ENCODE measurements at places on chromosomes 3 and 15.

GRCh38 chr3:99999536-99999935 is 114.8 kb downstream of the FILIP1L start:
- DNase-seq, result no peak

DNA sequence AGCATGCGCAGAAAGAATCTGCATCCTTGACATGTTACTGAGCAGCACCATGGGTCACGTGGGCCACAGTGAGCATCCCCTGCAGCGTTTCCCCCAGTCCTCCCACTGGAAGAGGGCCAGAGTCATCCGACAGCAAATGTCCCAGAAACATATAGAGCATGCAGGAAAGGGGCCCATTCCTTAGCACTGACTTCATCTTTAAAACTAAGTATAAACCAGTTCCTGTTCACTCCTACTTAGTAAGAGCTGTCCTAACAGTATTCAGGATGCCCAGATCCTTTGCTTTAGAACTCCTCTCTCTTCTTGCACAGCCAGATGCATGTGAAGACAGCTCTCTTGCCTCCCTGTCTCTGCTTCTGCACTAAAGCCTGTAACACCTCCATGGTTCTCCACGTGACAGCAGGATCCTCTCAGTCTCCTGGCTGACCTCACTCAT is 79.3 kb upstream of the OXTR start:
- no peak for DNase-seq

- DNase-seq, result no peak
Observed at GRCh38 chr3:71462586-71462985, 120.9 kb downstream of the FOXP1 start.

DNA sequence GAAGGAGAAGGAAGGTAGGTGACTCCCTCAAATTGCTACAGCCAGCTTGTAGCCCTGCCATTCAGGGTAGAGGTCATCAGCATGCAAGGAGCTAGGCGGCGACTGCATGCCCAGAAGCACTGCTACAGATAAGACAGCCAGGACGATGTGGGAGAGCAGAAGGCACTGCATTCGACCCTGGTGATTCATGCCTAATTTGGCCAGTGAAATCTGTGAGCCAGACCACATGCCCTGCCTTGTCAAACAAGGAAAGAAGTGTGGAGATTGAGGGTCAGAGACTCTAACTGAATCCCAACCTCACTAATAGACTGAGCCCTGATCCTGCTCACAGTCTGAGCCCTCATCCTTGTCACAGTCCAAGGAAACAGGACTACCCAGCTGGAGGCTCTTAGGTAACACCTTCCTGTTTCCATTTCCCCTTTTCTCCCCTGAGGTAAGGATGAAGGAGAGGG is 86.6 kb downstream of the LINGO1 start:
- peak; percentile 10 for DNase-seq

DNA sequence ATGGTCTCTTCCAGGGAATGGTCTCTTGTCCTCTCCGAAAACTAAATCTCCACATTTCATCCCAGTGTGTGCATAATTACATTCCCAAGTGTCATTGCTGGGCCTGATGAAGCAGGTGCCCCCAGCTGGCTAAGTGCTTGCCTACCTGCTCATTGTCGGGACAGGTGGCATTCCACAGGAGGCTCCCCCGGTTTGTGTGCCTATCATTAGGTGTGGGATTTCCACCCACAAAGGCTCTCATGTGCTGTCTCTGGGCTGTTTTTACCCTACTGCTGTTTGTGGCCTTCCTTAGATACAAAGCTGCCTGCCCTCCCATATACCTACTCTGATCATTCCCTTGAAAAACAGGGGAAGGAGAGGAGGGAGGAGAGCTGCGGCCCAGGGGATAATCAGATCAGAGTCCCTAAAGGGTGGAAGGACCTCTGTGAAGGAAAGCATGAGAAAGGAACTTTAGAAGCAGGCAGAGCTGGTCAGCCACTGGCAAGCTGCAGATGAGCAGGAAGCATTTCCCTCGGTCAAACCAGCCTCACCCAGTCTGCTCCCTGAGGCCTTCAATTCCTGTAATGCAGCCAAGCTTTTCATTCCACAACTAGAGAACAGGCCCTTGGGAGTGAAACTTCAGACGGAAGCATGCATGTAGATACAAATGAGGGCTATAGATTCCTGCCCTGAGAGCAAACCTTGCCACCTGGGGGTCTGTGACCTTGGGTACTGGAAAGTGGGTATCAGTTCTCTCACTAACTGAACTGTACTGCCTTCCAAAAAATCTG is 60.7 kb upstream of the HEG1 start:
- no peak for DNase-seq

GRCh38 chr15:91422797-91423196 is 322.7 kb downstream of the SV2B start:
- DNase-seq, result no peak

DNA sequence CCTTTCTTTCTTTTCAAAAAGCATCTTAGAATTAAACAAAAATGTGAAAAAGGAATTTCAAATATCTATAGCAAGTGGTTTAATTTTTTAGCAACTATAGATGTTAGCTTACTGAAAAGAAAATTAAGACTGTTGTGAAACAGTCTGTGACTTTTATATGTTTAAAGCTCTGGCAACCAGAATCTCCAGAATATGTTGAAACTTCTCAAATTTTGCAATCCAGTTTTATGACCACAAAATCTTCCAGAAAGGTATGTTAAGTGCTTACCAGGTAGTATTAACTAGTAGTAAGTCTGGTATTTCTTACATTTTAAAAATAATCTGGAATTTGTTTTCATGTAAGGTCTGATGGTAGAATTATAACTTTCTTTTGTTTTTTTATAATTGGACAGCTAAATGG is 235.0 kb downstream of the SLC9A9 start:
- DNase-seq, result no peak

DNA sequence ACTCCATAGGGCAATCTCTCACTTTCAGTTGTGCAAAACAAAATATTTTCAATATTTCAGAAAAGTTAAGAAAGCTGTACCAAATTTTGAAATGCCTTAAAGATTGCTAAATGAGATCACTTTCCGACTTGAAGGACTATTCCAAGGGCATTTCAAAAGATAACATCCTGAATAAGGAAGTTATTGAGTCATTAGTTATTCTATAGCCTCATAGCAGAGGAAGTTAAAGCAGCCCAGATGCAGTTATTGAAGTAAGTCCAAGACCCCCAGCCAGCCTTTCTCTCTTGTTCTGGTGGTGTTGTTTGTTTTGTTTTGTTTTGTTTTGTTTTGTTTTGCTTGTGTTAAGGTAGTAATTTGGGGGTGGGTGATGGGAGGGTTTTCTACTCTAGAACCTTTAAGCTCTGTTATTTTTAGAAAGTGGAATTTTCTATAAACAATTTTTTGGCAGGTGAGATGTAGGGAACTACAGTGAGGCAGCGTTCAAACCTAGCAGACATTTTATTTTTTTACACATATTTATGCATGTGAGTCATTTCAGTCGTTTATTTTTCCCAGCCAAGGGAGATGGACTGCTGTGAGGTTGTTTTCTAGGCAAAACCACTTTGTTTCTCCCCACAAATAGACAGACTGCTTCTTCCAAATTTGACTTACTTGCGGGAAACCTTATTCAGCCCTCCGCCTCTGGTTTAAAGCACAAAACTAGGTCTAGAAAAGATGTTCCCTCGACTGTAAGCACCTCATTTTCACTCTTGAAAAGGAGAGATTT is 216.3 kb upstream of the ARPP21 start:
- DNase-seq, result no peak

DNA sequence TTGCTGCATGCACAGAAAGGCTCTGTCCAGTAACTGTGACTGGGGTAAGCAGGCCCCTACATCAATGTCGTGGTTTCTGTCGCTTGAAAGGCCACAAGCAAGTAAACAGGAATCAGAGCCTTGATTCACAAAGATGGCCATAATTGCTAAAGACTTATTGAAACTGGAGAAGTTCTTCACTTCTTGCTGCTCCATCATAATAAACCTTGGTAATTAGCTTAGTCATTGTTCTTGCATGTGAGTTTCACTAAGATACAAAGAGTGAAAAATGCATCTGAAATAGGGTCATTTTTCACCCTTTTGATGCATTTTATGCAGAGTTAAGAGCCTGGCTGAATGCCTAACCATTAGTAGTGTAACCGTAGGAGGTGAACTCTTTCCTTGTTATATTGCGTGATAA is 3.2 kb downstream of the SEMA6D start:
- no peak for DNase-seq

GRCh38 chr3:21466476-21466875 is 284.5 kb downstream of the ZNF385D start:
- no peak for DNase-seq

GRCh38 chr3:115843206-115843605 is 219.9 kb downstream of the GAP43 start:
- DNase-seq, result no peak

DNA sequence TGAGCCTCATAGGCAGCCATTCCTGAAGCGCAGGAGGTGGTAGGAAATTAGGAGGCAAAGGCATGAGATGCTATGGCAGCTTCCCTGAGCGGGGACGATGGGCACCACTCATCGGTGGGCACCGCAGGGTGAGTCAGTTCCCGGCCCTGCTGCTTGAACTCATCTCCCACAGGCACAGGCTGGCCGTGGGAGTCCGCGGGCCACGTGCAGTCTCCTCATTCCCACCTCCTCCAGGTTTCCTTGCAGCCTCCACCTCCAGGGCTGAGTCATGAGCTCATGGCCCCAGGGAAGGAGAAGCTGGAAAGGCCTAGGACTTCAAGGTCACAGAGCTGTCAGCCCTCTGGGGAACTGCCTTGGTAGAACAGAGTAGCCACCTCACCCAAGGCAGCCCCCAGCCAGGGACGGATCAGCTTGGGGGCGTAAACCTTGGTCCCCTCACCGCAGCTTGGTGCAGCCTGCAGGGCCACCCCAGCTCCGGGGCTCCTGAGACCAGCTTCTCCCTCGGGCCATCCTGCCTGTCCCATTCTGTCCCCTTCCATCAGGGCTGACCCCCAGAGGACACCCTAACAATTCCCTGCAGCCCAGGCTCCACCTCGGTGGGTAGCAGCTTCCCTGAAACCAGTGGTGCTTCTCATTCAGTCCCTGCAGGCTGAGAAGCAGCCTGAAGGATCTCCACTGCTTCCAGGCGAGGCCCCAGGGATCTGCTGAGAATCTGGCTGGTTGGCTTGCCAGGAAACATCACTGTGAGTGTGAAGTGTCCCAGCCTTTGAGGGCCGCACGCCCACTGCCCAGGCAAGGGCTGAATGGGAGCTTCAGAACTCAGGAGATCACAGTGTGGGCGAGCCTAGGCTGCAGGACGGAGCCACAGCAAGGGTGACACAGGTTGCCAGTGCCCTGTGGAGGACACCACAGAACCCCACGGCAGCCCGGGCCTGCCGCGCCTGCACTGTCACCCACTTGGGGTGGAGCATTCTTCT is 150.7 kb upstream of the MEF2A start:
- DNase-seq, result no peak

DNA sequence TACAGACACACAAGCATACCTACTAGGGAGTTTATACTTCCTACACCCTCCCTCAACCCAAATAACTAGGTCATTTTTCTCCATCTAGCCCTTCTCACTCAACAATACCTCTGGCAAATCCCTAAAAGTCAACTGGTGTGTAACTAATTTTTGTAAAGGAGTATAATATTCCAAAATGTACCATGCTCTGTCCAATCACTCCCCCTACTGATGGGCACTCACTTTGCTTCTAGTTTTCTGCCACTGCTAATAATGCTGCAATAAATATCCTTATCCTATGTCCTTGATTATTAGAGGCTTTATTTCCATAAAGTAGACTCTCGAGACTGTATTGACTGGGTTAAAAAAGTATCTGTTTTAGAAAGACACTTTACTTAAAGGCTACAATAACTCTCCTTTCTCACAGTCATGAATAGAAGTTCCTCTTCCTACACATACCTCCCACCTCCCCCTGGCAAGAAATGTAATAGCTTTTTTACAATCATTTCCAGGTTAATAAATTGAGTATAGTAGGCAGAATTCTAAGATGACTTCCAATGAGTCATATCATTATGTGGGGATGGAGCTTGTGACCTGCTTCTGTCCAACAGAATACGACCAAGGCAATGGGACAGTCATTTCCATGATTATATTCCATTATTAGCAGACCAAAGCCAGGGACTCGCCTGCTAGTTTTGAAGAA is 30.0 kb downstream of the SHQ1 start:
- DNase-seq, result no peak

DNA sequence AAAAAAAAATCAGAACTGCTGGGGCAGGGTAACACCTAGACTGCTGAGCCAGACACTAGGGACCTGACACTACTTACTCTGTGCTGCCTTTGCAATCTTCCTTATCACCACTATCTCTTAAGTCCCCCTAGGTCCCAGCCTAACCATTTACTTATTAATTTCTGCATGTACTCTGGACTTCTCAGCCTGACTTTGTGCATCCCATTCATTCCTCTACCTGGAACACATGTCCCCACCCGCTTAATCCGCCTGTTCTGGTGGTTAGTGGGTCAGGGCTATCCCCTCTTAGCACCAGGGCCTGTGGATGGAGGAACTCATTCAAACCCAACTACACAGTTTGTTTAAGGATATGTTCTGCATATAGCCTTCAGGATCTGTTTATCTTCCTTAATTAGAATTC is 5.0 kb upstream of the CACNA1D start:
- DNase-seq, result no peak

GRCh38 chr15:89614164-89614563 is 38.9 kb downstream of the TICRR start:
- DNase-seq, result no peak

- no peak for DNase-seq
Observed at GRCh38 chr3:66489581-66489980, 11.2 kb downstream of the LRIG1 start.

GRCh38 chr15:73318463-73319351 is 50.1 kb downstream of the HCN4 start:
- DNase-seq, result no peak

- DNase-seq, result no peak
Observed at GRCh38 chr15:89408372-89409183, 74.0 kb upstream of the POLG start.

- no peak for DNase-seq
Observed at GRCh38 chr15:29208352-29208751, 61.3 kb downstream of the NSMCE3 start.

- DNase-seq, result no peak
Observed at GRCh38 chr3:46907271-46907670, 29.8 kb downstream of the PTH1R start.

DNA sequence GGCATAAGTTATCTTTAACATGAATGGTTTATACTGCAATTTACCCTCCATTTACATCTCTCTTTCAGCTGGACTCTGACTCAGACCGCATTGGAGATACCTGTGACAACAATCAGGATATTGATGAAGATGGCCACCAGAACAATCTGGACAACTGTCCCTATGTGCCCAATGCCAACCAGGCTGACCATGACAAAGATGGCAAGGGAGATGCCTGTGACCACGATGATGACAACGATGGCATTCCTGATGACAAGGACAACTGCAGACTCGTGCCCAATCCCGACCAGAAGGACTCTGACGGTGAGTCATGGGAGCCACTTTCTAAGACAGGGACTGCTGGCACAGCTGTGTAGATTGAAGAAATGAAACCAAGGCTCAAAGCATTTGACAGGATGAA is 11.6 kb downstream of the THBS1 start:
- DNase-seq, result no peak

GRCh38 chr3:150317469-150317868 is 90.6 kb upstream of the TSC22D2 start:
- DNase-seq, result no peak

- DNase-seq, result no peak
Observed at GRCh38 chr3:23575697-23576096, 230.1 kb upstream of the UBE2E1 start.

Data from bone marrow (tissue), 2 donors.